ENCODE measurements at places on chromosomes 4 and X.

DNA sequence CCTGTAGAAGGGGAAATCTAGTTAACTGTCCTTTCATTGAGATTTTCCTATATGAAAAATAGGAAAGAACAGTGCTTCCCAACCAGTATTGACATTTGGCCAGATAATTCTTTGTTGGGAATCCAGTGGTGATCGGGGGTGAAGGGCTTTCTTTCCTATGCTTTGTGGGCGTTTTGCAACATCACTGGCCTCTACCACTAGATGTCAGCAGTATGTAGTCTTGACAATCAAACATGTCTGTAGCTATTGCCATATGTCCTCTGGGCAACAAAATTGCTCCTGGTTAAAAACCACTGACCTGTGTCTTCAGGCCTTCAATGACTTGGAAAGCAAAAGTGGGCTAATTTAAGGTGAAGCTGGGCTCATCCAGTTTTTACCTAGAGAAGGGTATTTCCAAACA is 658.5 kb downstream of the DACH2 start:
- DNase-seq: no peak

DNA sequence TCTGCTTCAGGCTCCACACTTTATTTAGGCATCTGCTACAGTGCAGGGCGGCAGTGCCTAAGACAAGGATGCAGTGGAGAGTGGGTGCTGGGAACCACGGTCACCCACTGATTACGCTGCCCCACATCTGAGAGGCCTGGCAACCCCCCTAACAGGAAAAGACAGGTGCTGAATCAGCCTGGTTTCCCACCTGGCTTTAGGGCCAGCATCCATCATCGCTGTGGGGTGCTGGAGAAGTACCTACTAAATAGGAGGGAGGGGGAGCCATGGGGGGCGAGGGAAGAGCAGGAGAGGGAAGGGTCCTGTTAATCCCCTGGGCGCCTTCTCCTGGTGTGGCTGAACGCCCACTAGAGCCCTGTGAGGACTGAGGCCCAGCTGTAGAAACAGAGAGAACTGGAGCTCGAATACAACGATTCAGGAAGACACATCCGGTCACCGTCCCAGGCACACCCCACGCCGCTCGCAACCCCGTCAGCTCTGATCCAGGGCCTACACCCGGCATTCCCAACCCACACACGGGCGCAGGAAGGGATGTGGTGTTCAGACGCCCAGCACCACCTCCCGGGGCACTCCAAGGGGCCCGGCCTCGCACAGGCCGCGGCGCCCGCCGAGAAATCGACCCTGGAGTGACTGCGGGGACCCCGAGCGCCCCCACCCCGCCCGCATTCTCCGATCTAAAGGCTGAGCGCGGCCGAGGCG is 554 bp downstream of the DCTD start:
- DNase-seq: no peak

- no peak for DNase-seq
These were observed 747.6 kb upstream of the FTHL17 start for GRCh38 chrX:31819455-31819854.

- no peak for DNase-seq
These were observed 19.9 kb downstream of the DHX15 start for GRCh38 chr4:24564488-24564887.

DNA sequence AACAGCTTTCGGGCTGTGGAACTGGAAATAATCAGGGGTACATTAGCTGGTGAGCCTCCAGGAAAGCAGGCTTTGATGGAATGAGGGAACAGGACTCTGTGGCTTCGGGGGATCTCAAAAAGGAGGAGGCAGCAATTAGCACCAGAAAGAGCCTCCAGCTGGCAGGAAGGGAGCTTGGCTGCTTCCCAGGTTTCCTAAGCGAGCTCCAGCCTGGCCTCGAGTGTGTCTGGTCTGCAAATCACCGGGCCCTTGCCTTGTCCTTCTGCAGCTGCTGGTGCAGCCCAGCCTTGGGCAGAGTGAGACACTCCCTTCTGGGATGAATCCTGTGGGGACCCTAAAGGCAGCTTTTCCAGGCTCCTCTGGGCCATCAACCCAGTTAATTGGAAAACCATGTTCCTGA is 10.7 kb upstream of the PDHA1 start:
- DNase-seq: no peak

All from GOT3 (cell line).